ENCODE measurements at places on chromosomes 5 and 9.
A peak's percentile ranks its signal among the peaks of the same experiment; 100 is the strongest.

DNA sequence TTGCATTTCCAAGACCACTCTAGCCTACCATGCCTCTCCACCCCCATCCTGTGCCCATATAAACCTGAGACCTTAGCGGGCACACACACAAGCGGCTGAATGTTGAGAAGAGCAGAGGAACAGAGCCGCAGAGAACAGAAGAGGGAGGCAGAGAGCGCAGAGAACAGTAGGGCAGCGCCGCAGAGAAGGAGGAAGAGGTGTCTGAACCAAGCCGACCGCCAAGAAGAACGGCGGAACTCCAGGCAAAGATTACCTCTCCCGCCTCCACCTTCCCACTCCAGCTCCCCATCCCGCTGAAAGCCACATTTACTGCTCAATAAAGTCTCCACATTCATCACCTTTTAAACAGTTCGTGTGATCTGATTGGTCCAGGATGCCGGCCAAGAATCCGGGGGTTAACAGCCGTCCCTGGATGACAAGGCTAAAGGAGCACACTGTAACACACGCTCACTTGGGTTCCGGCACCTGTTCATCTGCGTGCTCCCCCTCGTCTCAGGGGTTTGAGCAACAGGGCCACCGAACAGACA, 33.2 kb downstream of the GRIN3A start:
- no peak for DNase-seq

DNA sequence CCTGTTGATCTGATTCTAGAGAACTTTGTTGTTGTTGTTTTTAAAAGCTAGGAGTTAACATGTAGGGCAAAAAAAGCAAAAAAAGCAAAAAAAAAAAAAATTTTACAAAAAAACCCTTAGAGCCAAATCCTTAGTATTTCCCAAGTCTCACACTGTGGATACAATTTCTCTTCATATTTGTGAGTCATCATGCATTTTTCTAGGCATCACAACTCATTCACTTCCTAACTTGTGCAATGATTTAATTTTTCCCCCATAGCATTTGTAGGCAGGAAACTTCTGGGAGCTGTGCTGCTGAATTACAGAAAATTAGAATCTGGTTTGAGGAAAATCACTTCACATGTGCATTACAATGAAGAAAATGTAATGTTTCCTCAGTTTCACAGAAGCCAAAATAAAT, 91.9 kb downstream of the MARCHF3 start:
- DNase-seq, result no peak

DNA sequence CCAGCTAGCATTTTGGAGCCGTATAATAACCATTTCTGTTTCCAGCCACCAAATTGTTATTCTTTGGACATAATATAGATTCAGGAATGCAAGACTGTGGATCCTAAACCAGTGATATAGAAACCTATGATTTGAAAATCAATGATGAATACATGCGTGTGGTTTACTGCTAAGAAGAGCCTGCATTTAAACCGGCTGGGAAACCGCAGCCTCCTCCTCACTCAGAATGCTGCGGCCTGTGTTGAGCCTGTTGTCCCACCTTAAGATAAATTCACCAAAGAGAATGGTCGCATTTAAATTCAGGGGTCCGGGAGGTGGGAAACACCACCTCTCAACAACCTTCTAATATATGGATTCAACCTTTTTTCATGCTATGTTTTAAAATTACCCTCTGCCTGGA, 148.0 kb downstream of the MEF2C start:
- DNase-seq, result no peak

DNA sequence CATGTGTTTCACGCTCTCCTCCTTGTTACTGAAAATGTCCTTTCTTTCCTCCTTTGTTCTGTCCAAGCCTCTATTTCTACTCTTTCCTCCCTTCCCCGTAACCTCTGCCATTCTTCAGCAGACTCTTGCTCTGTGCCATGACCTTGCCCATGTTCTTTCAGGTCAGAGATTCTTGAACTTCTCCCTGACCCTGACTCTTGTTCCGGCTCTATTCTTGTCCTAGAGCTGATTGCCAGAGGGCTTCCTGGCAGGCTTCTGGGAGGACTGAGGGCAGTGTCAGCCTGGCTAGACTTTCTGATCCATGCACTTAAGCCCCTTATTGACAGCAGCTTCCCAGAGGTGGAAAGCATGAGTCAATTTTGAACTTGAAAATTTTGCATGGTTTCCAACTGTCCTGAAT, 174.2 kb downstream of the TMEM161B start:
- no peak for DNase-seq

DNA sequence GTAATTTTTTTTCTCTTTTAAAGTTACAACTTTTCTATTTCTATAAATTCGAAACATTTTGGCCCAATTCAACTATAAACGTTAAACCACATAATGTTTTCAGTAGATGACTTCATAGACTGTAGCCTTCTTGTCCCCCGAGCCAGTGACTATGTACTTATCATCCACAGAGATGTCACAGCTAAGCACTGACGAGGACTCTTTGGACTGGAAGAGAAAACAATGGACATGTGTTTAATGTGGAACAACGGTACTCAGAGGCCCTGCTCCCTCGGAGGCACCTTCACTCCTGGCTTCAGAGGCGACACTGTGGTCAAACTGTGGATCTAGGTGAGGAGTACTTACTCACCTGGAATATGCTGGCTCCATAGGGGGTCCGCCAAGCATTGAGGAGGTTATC, 105.2 kb downstream of the TLE1 start:
- no peak for DNase-seq

- DNase-seq, result no peak
These were observed 22.6 kb downstream of the VCAN start for GRCh38 chr5:83494087-83494620.

DNA sequence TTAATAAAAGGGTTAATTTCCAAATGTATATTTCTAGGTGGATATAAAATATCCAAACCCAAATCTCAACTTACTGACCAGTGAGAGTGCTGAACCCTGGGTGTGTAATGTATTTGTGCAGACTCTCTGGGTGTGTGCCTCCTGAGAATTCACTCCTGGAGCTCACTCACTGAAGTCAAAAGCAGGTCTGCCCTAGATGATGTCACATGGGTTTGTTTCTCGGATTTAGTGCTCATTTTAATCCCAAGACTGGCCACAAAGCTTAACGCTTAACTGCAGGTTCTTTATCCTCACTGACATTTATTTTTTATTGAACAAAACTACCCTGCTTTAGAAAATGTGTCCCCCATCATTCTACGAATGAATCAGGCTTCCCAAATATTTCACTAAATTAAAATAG, 179.4 kb downstream of the PPP2R2B start:
- no peak for DNase-seq

DNA sequence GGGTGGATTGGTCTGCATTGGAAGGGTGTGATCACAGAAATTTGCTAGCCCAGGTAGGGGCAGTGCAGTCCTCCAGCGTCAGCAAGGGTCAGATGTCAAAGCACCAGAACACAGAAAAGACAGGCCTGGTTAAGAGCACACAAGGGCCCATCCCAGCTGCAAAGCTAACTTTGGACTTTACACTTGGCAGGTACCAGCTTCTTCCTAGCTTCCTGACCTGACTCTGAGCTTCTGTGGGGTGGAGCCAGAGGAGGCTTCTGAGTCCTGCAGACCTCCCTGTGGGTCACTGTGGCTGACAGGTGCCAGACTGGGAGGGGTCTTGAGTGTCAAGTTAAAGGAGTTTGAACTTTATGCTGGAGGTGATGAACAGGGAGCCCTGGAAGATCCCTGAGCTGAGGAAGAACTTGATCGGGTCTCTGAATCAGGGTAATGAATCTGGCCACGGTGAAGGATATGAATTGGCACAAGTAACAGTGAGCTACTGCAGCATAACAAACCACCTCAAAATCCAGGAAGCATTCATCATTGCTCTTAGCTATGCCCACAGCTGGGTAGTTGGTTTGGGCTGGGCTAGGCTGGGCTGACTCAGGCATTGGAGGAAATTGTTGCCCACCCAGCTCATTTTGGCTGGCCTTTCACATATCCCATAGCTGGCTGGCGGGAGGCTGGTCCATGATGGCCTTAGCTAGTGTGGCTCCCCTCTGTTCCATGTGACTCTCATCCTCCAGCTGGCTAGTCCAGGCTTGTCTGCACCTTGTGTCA, 63.4 kb downstream of the BARX1 start:
- no peak for DNase-seq

DNA sequence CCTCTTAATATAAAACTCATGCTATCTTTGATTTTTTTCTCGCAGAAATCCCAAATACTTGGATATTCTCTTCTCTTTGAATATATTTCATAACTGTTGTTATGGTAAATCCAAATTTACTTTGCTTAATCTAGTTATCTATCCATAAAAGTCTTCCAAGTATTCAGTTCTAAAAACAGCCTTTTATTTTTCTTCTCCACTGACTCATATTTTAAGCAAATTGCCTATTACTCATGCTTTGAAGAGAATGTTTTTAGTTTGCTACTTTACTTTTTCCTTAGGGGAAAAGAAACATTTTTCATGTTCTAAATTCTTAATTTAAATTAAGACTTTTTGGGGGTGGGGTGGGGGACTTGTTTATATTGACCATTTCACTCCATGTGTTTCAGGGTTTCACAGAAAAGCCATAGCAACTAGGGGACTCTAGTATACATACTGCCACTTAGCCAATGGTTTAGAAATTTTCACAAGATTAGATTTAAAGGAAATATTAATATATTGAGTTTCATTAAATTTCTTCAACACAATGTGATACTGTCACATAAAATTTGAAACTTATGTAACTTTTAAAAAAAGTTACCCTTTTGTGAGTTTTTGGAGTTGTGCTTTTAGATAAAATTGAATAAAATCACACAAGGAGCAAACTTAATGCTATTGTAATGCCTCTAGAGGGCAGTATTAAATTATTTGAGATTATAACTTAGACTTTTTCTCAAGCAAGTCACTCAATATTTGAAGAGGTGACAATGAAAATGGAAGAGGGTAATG, 545.8 kb upstream of the ARRDC3 start:
- peak; percentile 8 for DNase-seq

GRCh38 chr9:96089452-96090085, 212.4 kb downstream of the HSD17B3 start:
- no peak for DNase-seq

- no peak for DNase-seq
These were observed 116.7 kb downstream of the DOCK2 start for GRCh38 chr5:169753795-169754194.
